ENCODE measurements at places on chromosomes 12 and 14.

- no peak for DNase-seq
Measured at GRCh38 chr14:103129301-103130016, 6.2 kb downstream of the TNFAIP2 start.

DNA sequence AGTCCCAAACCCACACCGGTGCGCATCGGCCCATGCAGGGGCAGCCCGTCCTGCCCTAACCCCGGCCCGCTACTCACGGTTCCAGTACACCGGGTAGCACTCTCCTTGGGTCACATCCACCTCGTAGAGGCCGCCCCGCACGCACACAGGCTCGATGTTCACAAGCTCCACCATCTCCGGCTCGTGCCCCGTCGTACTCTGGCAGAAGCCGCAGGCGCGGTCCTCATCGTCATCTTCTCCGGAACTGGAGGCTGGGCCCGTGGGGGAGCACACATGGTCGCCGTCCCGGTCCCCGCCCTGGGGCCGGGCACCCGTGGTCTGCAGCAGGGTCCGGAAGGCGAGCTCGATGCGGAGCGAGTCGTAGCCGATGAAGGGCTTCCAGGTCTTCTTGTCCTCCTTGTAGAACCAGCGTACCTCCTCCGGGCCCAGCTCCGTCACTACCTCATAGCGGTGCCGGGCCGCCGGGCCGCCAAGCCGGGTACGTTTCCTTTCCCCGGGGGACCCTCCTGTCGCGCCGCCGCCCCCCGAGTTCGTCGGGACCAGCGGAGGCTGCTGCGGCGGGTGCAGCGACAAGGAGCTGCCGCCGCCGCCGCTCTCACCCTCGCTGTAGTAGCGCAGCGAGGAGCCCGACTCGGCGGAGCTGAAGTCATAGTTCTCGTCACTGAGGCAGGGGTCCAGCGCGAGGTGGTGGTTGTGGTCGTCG is 788 bp downstream of the DDHD1 start:
- no peak for DNase-seq

DNA sequence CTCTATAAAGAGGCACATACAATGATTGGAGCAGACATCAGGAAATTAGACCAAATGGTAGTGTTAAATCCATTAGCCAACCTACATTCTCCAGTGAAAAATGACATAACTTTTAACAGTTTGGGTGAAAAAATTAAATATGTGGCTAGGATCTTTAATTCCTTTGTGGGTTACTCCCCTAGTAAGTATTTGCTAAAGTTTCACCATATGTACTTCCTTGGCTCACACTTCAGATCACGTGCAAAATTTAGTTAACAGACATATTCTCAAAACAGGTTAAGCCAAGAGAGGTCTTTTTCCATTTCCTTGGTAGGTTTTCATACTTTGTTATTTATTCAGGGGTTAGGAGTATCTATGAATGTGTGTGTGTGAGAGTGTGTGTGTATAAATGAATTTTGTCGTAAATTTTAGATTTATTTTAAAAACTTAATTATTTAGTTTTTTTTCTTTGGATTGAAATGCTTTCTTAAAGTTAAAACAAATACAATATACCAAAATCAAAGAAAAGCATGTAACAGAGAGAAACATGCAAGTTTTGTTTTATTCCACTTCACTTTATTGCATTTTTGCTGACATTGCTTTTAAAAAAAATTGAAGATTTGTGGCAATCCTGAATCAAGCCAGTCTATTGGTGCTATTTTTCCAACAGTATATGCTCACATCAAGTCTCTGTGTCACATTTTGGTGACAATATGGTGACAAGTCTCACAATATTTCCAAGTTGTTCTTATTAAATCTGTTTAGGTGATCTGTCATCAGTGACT is 258.7 kb downstream of the FLRT2 start:
- DNase-seq, result no peak

DNA sequence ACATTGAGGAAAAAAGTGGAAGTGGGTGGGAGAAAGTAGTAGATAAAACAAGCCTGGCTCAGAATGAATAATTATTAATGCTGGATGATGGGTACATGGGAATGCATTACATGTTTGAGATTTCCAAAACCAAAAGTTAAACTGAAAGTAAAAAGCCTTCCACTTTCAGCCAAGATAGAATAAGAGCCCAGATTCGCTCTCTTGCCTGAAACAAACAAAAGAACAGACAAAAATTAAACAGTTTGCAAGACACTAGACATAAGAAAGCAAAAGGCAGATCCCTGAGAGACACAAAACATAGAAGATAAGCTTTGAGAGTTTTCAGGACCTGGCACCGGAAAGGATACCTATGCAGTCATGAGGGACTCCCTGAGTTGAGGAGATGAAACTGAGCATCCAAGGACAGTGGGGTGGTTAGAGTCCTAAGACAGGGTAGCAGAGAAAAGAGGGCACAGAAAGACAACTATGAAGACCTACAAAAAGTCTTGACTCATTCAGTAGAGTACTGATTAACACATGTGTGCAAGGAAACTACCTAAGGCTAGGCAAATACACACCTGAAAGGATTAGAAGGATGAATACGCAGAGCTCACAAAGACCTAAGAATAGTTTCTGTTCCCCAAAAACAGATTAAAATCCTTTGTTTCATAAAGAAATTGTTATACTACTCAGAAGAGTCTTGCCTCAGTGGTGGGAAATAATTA is 54.1 kb downstream of the CEP83 start:
- no peak for DNase-seq

DNA sequence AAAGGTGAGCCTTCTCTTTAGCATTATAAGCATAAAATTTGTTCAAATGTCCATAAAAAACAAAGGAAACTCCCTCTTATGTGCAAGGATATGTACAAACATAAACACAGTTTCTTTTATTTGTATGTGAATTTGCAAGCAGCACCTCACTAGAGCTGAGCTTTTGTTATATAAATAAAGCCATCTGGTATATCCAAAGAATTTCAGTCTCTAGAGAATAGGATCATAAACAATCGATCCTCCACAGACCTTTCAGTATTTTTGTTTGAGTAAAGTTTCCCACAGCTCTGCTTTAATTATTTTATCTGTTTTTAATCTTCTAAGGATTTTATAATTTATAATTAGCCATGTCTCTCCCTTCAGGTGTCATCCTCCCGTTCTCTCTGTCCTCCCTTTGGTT is 89.2 kb downstream of the OTOGL start:
- no peak for DNase-seq

GRCh38 chr14:87745507-87746118 is 247.4 kb downstream of the GALC start:
- DNase-seq, result no peak

- DNase-seq, result no peak
Measured at GRCh38 chr14:82270286-82270685, 736.6 kb upstream of the SEL1L start.

DNA sequence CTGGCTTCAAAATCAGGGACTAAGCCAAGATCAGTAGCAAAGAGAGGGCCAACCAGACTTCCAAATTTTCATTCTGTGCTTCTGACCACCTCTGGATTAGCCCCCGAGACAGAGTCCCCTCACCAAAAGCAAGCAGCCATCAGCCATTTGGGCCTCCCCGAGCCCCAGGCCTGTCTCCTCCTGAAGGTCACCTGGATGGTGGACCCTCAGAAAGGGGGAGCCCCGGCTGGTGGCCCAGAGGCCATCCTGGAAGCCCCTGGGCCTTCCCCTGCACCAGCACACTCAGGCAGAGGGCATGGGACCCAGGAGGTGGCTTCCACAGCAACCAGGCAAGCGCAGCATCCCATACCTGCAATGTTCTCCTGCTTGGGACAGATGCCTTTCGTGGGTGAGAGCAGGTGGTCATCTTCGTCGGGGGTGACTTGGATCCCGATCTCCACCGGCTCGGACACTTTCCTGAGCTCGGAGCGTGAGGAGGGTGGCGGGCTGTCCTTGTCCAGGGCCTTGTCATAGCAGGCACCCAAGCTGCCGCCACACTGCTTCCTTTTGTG is 14.8 kb downstream of the BCL11B start:
- no peak for DNase-seq

- DNase-seq, result no peak
Measured at GRCh38 chr14:75969891-75970290, 11.9 kb downstream of the TGFB3 start.

DNA sequence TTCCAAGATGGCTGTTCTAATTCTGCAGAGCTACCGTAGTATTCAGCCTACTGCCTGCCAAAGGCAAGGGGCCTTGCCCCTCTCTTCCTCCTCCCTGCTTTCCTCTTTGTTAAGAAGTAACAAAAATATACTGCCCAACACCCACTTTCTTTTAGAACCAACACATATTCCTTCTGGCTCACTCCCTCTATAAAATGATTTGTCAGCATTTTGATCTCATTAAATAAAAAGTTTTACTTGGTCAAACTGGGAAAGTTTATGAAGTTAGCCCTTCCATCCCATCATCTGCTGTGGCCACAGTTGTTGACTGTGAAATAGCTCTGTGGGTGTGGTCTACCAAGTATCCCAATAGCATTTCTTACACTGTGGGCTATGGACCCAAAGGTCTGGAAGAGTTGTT is 472.4 kb downstream of the ZFP36L1 start:
- no peak for DNase-seq

GRCh38 chr12:93186131-93186530 is 191.6 kb upstream of the NUDT4 start:
- no peak for DNase-seq

GRCh38 chr14:23729720-23730387 is 93.7 kb downstream of the DHRS2 start:
- no peak for DNase-seq

DNA sequence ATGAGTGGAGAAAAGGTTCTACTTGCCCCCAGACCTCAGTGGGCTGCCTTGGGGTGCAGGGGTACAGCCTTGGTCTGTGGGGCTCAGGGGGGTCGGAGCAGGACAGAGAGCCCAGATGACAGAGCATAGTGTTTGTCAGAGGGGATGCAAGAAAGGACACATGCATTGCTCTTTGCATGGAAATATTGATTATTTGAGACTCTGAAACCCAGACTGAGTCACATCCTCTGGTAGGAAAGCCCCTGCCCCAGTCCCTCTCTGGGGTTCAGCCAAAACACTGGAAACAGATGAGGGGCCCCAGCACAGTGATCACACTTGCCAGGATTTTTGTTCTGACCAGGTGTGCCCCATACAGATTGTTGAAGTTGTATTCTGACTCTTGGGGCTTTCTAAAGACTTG is 1094.4 kb downstream of the BCL11B start:
- no peak for DNase-seq

- no peak for DNase-seq
Measured at GRCh38 chr14:104388541-104389325, 190.8 kb upstream of the C14orf180 start.

DNA sequence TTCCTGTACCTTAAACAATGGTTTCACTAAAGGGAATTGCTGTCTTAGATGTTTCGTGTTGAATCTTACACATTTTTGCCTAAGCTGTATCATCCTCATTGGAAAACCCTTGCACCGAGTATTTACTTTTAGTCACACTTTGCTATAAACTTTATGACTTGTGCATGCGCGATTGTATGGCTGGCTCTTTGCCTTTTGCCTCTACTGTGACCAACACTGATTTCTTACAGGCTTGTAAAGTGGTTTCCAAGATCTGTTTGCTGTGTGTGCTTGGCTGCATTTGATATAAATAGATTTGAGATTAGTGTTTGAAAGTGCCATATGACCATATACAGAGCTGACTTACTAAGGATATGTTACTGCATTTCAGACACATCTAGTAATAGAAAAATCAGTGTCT is 40.5 kb downstream of the RASSF3 start:
- no peak for DNase-seq

- DNase-seq, result no peak
Measured at GRCh38 chr12:116919247-116919661, 8.5 kb downstream of the FBXW8 start.

- DNase-seq, result peak; percentile 86
Measured at GRCh38 chr12:116382686-116383530, 105.4 kb upstream of the MED13L start.

GRCh38 chr12:88472775-88473174 is 107.5 kb downstream of the KITLG start:
- no peak for DNase-seq

- DNase-seq, result no peak
Measured at GRCh38 chr12:5017638-5018348, 25.9 kb upstream of the KCNA5 start.

DNA sequence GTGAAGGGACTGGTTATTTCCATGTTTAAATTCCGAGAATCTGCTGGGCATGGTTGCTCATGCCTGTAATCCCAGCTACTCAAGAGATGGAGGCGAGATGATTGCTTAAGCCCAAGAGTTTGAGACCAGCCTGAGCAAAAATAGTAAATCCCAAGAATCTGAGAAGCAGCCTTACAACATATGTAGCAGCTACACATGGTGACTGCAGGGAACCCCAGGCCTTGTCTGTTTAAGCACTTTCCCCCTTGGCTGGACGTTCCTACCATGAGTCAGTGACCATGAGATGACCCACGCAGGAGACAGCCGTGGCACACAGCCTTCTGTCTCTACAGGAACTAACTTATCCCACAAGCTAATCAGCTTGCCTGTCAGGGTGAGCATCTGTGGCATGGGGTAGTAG is 5.5 kb upstream of the SLC24A4 start:
- peak; percentile 8 for DNase-seq

GRCh38 chr12:52423035-52423434 is 11.1 kb downstream of the KRT75 start:
- no peak for DNase-seq

DNA sequence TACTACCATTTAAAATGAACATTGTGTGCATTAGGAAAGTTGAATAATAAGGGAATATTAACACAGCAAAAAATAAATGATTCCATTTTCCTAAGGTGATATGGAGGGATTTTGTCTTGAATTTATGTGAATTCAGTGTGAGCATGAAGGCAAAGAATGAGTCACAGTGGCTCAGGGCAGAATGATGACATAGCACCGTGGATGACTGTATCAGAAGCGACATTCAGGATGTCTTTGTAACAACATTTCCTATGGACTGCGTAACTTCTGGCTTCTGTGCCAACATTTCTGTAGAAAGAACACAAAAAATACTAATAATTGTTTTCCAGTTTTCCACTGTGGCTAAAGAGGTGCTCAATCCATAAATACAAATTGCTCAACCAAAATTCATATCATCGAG is 54.6 kb downstream of the TTC8 start:
- DNase-seq, result peak; percentile 86

DNA sequence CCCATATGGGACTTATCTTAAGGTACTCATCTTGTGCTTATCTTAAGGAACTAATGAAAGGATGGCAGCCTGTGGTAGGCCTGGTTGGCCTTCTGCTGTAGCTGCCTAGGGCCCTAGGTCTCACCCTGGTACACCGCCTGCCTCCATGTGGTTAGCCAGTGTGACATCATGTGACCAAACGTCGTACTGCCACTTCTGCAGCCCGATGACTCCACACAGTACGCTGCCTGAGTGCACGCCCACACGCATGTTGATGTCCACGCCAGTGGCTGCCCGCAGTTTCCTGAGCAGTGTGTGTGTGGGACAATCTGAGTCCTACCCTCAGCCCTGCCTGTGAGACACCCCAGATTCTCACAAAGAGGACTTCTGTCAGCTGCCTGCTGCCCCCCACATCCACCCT is 5.1 kb downstream of the ADCY4 start:
- no peak for DNase-seq

Measured in non-pigmented ciliary epithelial cell (primary cell).